Foreskin keratinocyte (primary cell): ENCODE measurements at places on chromosomes 4 and X. TPM values are rescaled to one million over a fixed set of nuclear protein-coding genes. Genes with fewer than 3 reads are reported as not detected.

The IQCM gene
- not detected in 2 replicates for total RNA-seq

The TLR6 gene
- total RNA-seq: 0.41 and 0.53 TPM in 2 replicates

The RASSF6 gene
- total RNA-seq: 1.2 and 1.3 TPM in 2 replicates

The MAGEE1 gene
- 3.6 and 3.8 TPM in 2 replicates for total RNA-seq

The SMARCA1 gene
- 36.5 and 37.8 TPM in 2 replicates for total RNA-seq

The EPHA5 gene
- not detected in 2 replicates for total RNA-seq

The GLOD5 gene
- total RNA-seq: not detected in 2 replicates

The OTC gene
- not detected in 2 replicates for total RNA-seq

The CC2D2A gene
- total RNA-seq: 12.2 and 13.7 TPM in 2 replicates

The PRRG3 gene
- not detected in 2 replicates for total RNA-seq

The TCEAL6 gene
- not detected in 2 replicates for total RNA-seq

The SERTM2 gene
- not detected in 2 replicates for total RNA-seq

The SORCS2 gene
- total RNA-seq: 0.03 and 0.04 TPM in 2 replicates

The PGAM4 gene
- not detected in 2 replicates for total RNA-seq
